ENCODE measurements at places on chromosomes 11 and 22.

- no peak for DNase-seq
These were observed 14.7 kb upstream of the APOL6 start for GRCh38 chr22:35633520-35633919.

DNA sequence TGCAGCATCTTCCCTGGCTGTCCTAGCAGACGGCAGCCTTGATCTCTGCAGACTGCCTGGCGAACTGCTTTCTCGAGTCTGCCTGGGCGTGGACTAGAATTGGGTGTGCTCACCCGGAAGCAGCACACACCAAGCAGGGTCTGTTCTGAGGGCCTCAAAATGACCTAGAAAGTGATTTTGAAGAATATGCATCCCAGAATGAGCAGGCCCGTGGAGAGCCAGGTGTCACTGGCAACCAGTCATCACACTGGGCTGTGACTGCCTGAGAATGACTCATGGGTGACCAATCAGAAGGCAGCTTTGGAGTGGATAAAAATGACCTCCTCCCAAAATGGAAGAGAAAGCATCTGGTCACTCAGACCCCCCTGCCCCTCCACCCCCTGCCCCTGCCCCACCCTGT, 114.9 kb upstream of the NECTIN1 start:
- DNase-seq, result no peak

DNA sequence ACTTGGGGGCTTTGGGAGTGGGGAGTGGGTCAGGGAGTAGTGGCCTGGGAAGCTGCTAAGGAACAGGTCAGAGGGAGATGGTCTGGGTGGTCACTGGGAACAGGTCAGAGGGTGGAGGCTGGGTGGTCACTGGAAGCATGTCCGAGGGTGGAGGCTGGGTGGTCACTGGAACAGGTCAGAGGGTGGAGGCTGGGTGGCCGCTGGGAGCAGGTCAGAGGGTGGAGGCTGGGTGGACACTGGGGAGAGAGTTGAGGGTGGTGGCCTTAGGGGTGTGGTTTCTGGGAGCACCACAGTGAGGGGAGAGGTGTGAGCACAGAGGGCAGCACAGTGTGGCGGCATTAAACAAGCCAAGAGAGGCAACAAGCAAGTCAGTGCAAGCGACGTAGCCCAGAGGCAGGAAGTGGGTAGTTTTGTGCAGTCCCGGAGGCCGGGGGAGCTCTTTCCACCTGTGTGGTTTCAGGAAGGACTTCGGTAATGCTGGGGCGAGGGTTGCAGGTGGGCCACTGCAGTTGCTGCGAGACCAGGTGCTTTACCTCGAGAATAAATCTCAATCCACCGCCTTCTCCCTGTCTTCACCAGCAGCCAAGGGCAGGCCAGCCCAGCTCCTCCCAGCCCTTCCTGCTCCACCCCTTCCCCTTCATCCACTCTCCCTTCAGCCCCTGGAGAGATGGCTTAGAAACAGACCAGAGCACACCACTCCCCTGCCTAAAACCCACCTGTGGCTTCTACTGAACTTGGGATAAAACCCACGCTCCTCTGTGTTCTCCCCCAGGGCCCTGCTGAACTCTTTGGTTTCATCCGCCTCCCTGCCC, 3.2 kb upstream of the CACNA1I start:
- DNase-seq, result no peak

GRCh38 chr22:29108137-29108536, 35.3 kb downstream of the KREMEN1 start:
- DNase-seq, result peak; percentile 37

DNA sequence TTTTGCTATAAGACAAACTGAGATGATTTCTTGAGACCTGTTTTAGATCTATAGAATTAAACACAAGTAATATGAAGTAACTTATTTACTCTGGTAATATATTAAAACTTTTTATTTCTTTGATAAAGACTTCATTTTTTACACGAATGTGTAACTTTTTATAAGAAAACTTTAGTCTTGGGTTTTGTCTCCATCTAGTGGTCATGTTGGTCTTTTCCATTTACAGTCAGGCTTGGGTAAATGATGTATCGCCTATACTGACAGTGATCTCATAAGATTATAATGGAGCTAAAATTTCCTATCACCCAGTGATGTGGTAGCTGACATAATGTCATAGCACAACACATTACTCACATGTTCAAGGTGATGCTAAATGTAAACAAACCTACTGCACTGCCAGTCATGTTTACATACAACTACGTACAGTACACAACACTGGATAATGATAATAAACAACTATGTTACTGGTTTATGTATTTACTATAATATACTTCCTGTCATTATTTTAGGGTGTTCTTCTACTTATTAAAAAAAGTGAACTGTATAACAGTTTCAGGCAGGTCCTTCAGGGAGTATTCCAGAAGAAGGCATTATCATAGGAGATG, 7.5 kb upstream of the C11orf97 start:
- DNase-seq, result peak; percentile 81

- peak; percentile 78 for DNase-seq
These were observed 49.6 kb upstream of the ME3 start for GRCh38 chr11:86722006-86722405.

DNA sequence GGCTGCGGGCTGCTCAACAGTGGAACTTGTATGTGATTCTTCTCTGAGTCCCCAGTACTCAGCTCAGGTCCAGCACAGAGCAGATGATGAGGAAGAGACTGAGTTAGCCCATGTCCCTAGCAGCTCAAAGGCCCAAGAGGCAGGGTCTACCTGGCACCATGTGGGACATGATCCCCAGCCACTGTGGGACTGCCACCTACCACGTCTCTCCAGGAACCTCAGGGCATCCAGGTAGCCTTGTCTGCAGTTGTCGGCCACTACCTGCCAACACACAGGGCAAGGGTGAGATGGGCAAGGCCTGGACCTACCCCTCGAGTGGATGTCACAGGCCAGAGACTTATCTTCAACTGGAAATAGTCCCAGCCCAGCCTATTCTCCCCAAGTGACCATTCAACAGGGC, 4.4 kb downstream of the PNPLA5 start:
- DNase-seq, result no peak

Measured in fibroblast of the aortic adventitia (primary cell).